Iris pigment epithelial cell (primary cell): ENCODE measurements at places on chromosomes 4 and X.
A peak's percentile ranks its signal among the peaks of the same experiment; 100 is the strongest.

GRCh38 chr4:40334591-40335524 lies at the start of gene CHRNA9:
TSS of gene CHRNA9 (plus strand) at chr4:40335333. CDS start at chr4:40335468, 135 bp downstream.
- DNase-seq = no peak

DNA sequence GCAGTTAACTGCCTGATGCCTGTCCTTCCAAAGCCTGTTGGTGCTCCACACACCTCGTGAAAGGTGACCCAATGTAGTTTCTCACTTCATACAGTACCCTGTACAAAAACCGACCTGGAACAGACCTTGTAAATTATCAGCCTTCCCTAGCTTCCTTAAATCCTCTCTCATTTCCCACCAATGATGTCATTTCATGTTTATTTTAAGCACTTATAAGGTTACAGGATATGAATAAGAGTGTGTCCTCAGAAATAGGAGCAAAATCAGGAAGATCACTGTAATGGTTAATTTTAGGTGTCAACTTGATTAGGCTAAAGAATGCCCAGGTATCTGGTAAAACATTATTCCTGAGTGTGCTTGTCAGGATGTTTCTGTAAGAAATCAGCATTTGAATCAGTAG lies 44.7 kb downstream of the TMEM150C start:
- DNase-seq = peak; percentile 54

- DNase-seq = peak; percentile 53
Observed at GRCh38 chrX:10833299-10834169, 213.1 kb upstream of the MID1 start.

DNA sequence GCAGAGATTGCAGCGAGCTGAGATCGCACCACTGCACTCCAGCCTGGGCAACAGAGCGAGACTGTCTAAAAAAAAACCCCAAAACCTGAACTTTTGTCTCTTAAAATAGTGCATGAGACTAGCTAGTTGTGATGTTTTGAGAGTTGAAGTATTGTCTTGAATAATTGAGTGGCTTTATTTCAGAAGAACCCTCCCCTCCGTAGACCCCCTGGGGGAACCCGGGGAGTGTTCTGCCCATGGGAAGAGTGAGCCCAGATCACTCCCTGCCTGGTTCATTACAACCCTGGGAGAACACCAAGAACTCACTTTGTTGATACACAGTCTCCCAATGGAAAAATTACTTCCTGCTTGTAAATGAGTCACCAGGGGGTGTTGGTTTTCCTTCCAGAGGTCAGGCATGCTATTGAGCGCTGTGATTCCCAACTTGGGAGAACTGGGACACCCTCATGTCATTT lies 65.3 kb upstream of the SHISA3 start:
- peak; percentile 2 for DNase-seq

DNA sequence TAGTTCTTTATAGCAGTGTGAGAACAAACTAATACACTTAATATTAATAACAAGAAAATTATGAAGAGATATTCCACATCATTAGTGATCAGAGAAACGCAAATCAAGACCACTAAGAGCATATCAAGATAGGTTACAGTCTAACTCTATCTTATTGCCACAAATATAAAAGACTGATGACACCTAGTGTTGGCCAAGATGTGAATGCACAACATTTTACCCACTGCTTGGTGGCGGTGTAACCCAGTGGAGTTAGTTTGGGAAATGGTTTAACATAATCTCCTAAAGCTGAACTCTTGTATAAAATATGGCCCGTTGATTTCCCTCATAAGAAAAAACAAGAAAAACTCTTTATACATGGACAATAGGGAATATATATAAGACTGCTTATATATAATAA lies 92.4 kb downstream of the SLITRK2 start:
- DNase-seq = no peak

- no peak for DNase-seq
Observed at GRCh38 chr4:34922325-34922724, 1322.0 kb downstream of the ARAP2 start.

DNA sequence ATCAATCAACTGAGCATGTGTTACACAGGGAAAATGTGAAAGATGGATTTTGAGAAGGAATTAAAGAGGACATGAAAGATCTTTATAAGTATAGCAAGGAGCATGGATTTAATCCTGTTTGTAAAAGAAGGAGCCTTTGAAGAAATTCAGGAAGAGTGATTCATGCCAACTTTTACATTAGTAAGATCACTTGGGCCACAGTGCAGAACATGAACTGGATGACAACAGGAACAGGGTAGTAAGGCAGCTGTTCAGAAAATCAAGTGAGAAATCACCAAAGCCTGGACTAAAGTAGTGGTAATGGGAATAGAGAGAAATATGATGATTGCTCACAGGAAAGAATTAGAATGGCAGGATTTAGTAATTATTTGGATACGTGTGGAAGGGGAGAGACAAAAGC lies 265.7 kb upstream of the PCDH7 start:
- no peak for DNase-seq

GRCh38 chrX:107721966-107722707 lies 53.5 kb downstream of the TSC22D3 start:
- no peak for DNase-seq
